ENCODE measurements at places on chromosomes 11 and 22. TPM values are rescaled to one million over a fixed set of nuclear protein-coding genes. Genes with fewer than 3 reads are reported as not detected.

- peak; percentile 87 for DNase-seq
These were observed at the start of gene EFCAB6 for GRCh38 chr22:43812149-43812842. Gene EFCAB6 (minus strand): TSS chr22:43812305. CDS start chr22:43782318, 29,987 bp downstream.

- DNase-seq: no peak
These were observed 22.5 kb upstream of the MPPED1 start for GRCh38 chr22:43389227-43389836.

- no peak for DNase-seq
These were observed 20.1 kb downstream of the TMPRSS6 start for GRCh38 chr22:37089434-37089833.

GRCh38 chr11:30561691-30562415 lies 24.3 kb downstream of the MPPED2 start:
- DNase-seq: no peak

DNA sequence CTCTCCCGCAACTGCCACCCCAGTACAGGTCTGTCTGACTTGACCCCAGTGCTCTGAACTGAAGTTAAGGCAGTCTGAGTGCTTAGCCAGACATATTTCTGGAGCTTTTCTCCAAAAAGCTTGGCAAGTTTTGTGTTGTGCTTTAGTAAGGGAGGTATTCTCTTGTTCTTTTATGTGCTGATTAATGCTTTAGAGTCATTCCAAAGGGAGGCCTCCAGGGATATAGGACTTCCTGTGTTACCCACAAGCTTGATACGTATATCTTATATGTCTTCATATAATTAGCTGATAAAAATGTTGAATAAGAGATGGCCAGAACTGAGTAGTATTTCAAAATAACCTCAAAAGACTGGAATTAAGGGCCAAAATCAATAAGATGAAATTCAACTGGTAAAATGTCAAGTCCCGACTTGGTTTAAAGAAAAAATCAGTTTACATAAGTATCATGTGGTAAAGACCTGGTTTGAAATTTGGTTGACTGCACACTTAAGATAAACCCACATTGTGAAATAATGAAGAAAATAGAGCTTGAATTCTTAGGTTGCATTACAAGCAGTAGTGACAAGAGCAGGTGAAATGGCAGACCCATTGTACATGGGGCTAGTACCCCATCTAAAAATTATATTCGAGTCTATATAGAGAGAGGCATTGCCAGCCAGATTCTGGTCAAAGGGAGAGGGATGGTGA lies 226.9 kb downstream of the SNX19 start:
- DNase-seq: no peak

GRCh38 chr22:41966607-41967240 lies 2.5 kb upstream of the SEPTIN3 start:
- DNase-seq: peak; percentile 87

DNA sequence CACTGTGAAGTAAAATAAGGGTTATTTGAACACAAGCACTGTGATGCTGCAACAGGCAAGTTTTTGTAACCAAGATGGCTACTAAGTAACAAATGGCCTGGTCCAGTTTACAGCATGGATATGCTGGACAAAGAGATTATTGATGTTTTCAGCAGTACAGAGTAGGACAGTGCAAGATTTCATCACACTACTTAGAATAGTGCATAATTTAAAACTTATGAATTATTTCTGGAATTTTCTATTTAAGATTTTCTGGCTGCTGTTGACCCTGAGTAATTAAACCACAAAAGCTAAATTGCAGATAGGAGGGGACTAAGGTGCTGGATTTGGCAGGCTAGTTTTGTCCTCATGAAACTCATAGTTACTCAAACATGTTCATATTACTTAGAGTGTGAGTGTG lies 33.1 kb downstream of the CEP295 start:
- no peak for DNase-seq

DNA sequence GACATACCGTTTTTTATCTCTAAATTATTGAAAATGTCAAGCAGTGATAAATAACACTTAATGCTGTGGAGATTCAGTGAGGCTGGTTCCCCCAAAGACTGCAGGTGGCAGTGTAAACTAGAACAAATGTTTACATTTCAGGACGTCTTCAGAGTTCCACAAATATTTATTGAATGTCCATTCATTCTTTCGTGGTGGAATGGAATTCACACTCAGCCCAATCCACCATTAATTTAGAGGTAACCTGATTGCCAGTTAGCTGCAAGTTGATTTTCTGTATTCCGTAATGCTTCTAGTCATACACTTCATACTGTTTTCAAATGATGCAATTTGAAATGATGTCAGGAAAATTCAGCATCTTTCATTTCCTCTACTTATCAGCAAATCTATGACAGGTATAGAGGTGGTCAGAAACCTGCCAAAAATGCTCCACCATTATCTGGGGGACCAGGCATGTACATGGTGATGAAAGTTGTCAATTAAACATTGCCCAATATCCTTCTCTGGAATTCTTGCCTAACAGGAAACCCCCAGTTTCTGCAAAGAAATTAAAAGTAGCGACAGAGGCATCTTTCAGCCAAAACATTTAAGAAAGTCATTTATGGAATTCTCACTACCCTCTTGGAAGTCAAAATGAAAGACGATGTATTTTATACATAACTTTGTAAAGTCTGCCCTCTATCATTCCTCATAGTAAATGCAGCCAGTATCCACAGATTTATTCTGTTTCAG lies 94.3 kb upstream of the BMAL1 start:
- peak; percentile 77 for DNase-seq

CASP5 gene
- total RNA-seq: 0.17 TPM

PAMR1 gene
- total RNA-seq: 118 TPM

MUC5AC gene
- total RNA-seq: not detected

PHLDA2 gene
- 9.5 TPM for total RNA-seq

AP1B1 gene
- 87.5 TPM for total RNA-seq
